ENCODE measurements at places on chromosomes 4 and X. TPM values are rescaled to one million over a fixed set of nuclear protein-coding genes. Genes with fewer than 3 reads are reported as not detected.

- no peak for DNase-seq
Measured at GRCh38 chr4:83503974-83504373, 19.1 kb upstream of the ABRAXAS1 start.

DNA sequence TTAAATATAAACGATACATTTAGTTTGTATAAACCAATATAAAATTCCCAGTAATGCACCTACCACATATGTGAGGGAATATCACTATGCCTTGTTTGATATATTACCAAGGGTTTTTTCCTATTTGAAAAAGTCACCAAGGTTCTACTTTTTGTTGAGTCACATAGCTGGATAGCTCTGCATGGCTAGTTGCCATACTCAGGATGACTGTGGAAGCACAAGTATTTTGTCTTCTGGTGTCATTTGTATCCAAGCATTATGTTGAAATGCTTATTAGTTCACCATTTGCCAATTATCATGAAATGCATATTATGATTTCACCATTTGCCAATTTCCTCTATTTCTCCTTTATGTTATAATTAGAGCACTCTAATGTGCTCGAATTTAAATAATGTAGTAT is 162.7 kb upstream of the TTC29 start:
- DNase-seq: no peak

GRCh38 chrX:56782352-56782751 is 53.3 kb downstream of the NBDY start:
- no peak for DNase-seq

DNA sequence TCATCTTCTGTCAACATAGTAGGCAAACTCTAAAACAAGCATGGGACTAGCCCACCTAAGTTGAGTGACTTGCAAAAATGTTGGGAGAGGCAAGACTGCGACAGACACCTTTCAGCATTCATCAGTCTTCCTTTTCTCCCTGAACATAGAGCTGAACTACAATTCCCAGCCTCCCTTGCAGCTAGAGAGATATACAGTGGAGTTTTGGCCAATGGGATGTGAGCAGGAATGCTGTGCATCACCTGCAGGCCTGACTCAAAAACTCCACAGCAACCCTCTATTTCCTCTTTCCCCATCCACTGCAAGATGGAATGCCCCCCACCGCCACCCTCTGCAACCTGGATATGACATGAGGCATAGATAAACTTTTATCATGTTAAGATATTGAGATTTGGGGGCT is 66.5 kb downstream of the PDHA1 start:
- no peak for DNase-seq

DNA sequence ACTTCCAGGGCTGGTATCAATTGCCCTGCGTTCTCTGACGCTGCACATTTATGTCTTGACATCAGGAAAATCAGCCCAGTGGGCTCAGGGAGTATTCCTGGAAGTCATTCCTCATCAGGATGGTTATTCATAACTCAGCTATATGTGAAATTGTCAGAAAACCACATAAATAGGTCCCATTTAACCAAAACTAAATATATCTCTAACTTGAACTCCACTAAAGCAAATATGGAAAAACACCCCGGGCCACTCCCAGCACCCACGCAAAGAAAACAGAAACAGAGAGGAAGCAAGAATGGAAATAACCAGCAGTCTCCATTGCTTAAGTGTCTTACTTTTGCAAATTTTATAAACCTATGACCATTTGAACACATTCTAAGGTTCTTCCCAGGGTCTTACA is 112.0 kb downstream of the IRF2 start:
- DNase-seq: no peak

GRCh38 chrX:11867610-11868345 is 109.7 kb downstream of the MSL3 start:
- no peak for DNase-seq

DNA sequence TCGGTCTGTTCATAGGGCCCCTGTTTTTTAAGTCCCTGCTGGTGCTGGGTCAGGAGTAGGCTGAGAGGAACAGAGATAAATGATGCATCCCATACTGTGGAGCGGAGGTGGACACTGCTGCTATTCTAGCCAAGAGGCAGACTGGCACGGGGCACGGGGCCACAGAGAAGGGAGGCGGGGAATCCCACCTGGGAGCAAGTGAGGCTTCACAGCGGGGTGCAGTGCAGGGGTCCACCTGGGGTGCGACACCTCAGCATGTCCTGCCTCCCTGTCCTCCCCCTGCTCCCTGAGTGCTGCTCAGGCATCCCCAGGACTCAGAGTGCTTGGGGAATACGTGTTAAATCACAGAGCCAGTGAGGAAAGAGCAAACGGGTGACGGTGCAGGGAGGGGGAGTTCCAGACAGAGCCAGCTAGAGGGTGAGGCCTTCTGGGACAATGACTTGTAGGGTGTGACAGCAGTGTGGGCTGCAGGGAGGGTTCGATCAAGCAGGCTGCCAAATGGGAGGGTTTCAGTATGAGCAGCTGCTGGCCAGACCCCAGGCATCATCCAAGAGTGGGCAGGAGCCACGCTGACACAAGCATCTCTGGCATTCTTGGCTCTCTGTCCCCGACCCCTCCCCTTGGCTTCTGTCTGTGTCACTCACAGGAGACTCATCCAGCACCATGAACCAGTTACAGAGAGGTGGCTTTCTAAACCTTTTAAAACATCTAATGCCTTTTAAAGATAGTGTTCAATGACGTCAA is 13.7 kb upstream of the HTRA3 start:
- no peak for DNase-seq

- no peak for DNase-seq
Measured at GRCh38 chr4:185729391-185729804, 82.6 kb downstream of the SORBS2 start.

Gene MID1
- total RNA-seq: 33.0 TPM

GRCh38 chr4:38582889-38583470 is 81.0 kb upstream of the KLF3 start:
- no peak for DNase-seq

Gene CEP44
- 21.0 TPM for total RNA-seq

Gene ADGRG2
- 5.3 TPM for total RNA-seq

Gene CT55
- not detected for total RNA-seq

DNA sequence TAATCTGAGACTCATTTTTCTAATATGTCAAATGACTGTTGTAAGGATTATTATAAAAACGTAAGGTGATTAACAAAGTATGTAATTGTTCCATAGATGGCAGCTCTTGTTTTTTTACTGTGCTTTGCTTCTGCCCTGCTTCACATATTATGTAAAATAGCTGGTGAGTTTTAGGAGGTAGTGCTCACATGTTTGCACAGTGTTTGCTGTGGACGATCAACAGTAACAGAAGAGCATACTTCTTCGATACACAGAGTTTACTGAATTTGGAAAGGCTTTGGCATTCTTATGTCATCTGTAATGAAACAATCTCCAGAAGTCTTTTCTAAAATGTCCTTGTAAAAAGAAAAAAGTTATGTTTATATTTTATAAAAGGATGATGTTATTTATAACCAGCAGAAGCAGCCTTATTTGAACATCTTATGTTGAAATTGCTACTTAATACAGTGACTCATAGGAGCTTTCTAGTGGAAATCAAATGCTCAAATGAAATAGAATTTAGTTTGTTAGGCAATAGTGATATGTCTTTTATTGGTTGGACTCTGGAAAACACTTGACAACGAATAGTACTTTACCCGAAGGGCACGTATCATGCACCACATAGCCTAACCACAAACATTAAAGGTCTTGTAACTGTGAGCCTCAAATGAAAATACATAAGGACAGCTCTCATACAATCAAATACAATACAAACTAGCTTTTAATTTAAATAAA is 1.9 kb upstream of the MTTP start:
- DNase-seq: no peak

Gene PDZD4
- total RNA-seq: 36.6 TPM

DNA sequence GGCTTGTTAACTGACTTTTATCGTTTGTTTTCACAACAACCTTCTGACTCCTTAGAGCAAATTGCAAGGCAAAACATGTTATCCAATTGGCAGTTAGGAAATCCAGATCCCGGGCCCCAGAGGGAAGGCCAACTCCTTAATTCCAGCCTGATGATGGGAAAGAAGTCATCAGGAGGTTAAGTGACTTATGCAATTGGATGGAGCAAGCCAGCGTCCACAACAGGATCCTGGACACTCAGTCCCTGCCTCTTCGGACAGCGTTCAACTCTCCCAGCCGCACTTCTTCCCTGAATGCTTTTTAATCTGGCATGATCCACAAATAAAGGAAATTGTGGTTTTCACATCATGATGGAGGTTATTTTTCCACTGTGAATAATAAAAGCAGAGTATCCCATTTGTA is 310.1 kb downstream of the RAB28 start:
- peak; percentile 77 for DNase-seq

Gene SCML2
- 1.4 TPM for total RNA-seq

DNA sequence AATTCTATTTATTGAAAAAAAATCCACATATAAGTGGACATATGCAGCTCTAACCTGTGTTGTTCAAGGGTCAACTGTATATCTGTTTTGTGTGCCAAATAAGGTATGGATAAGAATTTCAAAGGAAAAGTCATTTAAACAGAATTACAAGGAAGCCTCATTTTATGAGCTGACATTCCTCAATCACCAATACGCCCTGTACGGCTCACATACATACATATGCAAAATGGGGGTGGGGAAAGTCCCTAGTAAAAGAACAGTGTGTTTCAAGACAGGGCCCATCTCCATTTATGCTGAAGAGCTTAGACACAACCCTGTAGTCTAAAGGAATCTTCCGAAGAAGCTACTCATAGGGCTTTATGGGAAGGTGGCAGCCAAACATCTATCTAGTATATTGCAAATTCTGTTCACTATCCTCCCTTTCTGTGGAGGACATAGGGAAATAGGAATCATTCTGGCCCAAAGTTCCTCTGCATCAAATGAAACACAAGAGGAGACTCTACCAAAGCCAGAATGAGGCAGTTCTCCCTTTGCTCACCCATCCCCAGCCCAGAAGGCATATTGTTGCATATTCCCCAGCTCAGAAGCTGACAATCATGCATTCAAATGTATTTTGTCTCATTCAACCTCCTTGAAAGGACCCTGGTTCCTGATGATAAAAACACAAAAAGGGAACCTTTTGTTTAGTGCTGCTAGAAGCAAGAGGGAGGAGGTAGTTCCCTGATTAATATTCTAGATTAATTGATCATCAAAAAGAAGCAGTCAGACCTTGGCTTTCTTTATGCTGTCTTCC is 13.7 kb upstream of the ZBTB33 start:
- no peak for DNase-seq

DNA sequence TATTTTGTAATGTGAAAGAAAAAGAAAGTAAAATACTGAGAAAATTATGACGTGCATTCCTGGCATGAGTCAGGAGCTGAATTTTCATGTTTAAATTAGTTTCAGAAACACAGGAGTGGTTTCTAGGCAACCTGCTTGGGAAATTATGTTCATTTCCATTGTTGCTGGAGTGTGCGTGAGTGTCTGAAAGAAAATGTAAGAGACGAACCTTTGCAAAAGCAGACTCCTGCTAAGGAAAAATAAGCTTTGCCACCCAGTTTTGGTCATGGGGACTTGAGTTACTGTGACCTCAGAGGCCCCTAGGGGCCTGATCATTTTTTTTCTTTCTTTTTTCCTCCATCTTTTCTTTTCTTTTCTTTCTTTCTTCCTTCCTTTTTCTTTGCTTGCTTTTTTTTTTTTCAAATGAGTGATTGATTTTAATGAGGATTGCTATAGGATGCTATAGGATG is 18.8 kb upstream of the CHRNA9 start:
- no peak for DNase-seq

- no peak for DNase-seq
Measured at GRCh38 chr4:92382128-92382527, 78.4 kb downstream of the GRID2 start.

Gene PCDH7
- 12.9 TPM for total RNA-seq

DNA sequence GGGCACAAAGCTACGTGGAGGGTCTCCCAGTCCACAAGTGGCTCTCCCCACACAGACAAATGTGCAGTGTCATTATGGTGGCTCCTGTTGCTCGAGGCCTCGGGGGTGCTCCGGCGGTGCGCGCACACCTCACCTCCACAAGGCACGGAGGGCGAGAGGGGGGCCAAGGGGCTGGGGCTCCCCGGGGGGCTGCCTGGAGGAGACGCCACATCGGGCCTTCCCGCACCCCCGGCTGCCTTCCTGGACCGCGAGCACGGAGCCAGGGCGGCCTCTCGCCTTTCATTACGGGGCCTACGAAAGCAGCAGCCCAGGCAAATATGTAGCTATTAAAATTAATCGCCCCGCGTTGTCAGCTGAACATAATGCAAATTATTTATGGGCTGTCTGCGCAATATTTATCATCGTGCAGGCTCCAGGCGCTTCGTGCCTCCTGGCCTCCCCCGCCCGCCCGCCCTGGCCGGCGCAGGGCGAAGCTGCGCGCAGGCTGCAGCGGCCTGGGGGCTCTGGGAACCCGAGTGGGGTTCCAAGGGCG is 70.8 kb upstream of the BCOR start:
- no peak for DNase-seq

- DNase-seq: no peak
Measured at GRCh38 chr4:71765350-71765749, 18.5 kb downstream of the GC start.

GRCh38 chrX:35699642-35700041 is 98.5 kb upstream of the MAGEB16 start:
- no peak for DNase-seq

Gene SPANXA1
- total RNA-seq: not detected

DNA sequence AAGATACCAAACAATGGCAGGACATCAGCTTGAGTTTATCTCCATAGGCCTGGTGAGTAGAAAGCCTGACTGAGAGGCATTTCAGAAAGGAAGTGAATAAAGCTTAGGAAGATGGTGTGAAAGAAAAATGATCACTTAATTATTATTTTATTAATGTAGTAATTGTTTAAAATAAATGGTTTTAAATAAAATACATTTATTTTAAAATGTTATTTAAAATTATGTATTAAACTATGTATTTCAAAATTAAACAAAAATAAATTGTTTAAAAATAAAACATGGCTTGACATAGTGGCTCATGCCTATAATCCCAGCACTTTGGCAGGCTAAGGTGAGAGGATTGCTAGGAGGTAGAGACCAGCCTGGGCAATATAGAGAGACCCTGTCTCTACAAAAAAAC is 145.8 kb downstream of the IL15 start:
- DNase-seq: no peak

Measured in sciatic nerve (tissue), 2 donors.